ENCODE measurements at places on chromosomes 3 and 15. TPM values are rescaled to one million over a fixed set of nuclear protein-coding genes. Genes with fewer than 3 reads are reported as not detected.

CACNA2D2 gene
- polyA plus RNA-seq = 0.11 TPM

TMOD2 gene
- polyA plus RNA-seq = 6.4 TPM

ACTC1 gene
- polyA plus RNA-seq = not detected

CP gene
- polyA plus RNA-seq = 0.24 TPM

ST6GAL1 gene
- 257 TPM for polyA plus RNA-seq

MAP1A gene
- not detected for polyA plus RNA-seq

Data from IgD-negative memory B cell (primary cell).